Fibroblast of skin of right biceps (primary cell): ENCODE measurements at places on chromosomes 11 and 22.
A peak's percentile ranks its signal among the peaks of the same experiment; 100 is the strongest.

- no peak for DNase-seq
Observed at GRCh38 chr11:108246885-108247284, 24.0 kb downstream of the ATM start.

- no peak for DNase-seq
Observed at GRCh38 chr11:70603756-70604211, 205.5 kb downstream of the CTTN start.

DNA sequence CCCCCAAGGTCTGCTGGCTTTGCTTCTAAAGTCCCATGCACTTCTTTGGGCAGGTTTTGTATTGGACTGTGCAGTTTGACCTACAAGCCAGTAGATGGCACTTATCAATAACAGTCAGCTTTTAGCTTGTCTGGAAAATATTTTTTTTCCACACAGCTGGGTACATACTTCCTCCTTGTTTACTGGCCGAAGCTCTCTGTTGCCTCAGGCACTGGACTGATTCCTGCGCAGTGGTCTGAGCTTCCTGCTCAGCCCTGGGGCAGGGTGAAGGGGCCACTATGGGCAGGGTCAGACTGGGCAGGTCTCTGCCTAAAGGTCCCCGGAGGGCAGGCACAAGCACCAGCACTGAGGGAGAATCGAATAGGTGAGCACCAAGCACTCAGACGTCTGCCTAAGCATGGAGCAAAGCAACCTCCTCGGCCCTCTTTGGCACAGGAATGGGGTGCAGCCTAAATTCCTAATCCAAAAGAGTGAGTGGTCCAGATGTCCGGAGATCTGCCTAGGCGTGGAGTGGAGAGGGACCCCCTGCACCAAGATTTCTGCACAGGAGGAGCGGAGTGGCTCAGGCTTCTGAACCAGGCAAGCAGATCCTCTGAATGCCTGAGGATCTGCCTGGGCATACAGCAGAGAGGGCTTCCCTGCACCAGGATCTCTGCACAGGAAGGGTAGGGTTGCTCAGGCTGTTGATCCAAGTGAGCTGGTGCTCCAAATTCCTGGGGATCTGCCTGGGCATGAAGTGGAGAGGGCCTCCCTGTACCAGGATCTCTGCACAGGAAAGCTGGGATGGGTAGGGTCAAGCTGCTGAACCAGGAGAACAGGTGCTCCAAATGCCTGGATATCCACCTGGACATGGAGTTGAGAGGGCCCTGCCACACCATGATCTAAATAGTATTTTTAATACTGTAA lies 105.9 kb upstream of the C11orf58 start:
- DNase-seq = no peak

DNA sequence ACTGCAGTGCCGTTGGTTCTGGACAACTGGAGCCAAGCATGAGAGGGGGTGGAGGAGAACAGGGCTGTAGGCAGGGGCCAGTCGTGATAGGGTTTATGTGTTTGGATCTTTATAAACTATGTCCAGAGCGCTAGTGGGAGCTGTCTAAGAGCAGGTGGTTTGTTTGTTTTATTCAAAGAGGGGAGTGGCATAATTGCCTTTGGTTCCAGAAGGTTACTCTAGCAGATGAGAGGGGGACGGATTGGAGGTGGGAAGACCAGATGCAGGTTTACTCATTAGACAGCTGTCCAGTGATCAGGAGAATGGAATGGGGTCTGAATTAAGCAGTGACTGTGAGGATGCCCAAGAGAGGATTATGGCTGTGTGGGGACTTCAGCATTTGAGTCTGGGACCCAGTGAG lies 109.3 kb upstream of the TBCEL start:
- no peak for DNase-seq

GRCh38 chr11:103007521-103007920 lies 52.0 kb upstream of the MMP13 start:
- DNase-seq = peak; percentile 82

DNA sequence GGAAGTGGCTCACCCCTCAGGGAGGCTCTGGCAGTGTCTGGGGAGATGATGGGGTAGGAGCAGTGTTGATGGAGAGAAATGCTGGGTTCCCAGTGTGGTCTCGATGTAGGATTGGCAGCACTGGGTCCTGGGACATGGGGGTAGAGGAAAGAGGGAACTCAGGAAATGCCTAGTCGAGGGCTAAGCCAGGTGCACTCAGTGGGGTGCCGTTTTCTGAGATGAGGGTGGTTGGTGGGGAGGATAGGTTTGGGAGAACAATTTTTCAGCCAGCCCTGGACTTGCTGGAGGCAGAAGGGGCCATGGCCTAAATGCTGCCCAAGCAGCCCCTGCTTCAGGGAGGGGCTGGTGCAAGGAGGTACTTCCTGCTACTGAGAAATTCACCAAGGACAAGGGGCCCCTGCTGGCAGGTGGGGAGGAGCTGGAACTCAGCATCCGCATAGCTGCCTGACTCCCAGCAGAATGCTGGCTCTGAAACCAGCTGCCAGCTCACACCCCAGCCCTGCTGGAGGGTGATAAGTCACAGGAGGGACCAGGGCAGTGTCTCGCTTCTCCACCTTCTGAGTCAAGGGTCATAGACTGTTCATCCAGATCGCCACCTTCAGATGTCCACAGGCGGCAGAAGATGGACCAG lies 6.0 kb downstream of the CCDC157 start:
- DNase-seq = no peak

DNA sequence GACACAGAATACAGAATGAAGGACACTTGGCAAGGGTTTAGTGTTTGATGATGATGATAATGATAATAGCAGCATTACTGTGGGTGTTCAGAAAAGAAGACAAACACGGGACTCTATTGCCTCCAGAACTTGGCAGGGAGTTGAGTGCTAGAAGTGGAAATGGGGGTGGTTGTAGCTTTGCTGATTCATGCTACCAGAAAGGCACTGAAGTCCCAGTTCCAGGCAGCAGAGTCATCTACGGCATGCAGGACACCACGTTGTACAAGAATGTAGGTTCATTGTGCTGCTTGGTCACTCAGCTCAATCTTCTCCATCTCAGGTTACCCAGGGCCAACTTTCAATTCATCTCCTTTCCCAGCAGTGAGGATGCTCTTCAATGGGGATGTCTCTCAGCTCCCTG lies 115.7 kb downstream of the NTM start:
- DNase-seq = peak; percentile 93

- no peak for DNase-seq
Observed at GRCh38 chr11:80477178-80477577, 1036.3 kb upstream of the TENM4 start.
